ENCODE measurements at places on chromosomes 1 and 21.

DNA sequence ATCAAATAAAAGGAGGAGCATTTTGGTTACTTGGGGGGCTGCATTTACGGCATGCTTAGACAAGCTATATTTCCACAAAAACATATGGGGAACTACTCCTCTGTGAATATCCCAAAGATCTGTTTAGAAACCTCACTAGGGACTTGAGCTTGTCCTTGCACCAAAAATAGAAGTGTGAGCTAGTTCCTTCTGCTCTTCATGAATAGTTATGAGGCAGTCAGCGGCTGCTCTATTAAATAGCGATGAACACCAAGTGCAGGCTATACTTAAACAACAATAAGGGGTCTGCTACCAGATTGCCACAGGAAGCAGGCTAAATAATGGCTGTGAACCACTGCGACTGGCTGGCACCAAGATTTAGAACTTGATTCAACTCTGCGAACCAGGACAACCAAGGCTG, 190.1 kb downstream of the PCP4 start:
- no peak for DNase-seq

GRCh38 chr1:88063605-88064004, 620.5 kb upstream of the PKN2 start:
- DNase-seq: no peak

- DNase-seq: no peak
Observed at GRCh38 chr21:35119501-35120047, 70.5 kb upstream of the RUNX1 start.

DNA sequence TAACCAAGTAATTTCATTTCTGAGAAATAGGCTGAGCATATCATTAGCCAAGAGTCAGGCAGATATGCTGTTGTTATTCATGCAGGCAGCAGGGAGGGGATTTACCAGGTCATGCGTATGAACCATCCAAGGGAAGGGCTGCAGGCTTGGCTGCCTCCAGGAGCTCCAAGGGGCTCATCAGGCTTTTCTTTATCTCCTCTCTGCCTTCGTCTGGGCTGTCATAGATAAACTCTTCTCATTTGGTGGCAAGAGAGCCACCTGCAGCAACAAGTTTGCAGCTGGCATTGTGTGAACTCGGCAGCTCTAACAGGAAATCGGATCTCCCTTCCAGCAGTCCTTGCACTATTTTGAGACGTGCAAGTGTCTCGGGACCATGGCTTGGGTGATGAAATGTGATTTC, 7.5 kb downstream of the CCDC27 start:
- peak; percentile 79 for DNase-seq

DNA sequence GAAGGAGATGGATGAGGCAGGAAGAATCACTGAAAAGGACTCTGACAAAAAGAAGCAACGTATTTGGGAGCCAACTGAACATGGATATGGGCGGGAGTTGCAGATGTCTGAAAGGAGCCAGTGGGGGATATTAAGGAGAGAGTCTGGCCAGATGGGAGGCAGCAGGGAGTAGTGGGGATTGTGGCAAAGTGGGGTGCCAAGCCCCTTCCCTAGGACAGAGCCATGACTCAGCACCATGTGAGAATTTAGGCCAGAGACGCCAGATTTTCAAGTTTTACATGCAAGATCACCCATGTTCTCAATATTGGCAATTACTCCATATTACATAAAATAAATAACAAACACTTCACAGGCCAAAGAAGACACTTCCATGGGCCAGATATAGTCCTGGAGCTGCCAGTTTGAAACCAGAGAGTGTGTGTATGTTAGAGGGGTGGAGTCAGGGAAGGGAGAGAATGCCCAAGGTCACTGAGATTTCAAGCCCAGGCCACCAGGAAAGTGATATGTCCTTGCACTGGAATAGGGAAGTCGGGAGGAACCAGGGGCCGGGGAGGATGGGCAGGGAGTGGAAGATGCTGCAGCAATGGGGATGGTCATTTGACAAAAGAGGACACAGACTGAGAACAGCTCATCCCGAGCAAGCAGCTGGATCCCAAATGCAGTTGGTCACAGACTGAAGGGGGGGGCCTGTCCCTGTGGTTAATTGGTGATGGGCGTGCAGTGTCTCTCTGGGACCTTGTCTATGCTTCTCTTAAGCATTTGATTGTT, 23.5 kb downstream of the TMEM51 start:
- no peak for DNase-seq

DNA sequence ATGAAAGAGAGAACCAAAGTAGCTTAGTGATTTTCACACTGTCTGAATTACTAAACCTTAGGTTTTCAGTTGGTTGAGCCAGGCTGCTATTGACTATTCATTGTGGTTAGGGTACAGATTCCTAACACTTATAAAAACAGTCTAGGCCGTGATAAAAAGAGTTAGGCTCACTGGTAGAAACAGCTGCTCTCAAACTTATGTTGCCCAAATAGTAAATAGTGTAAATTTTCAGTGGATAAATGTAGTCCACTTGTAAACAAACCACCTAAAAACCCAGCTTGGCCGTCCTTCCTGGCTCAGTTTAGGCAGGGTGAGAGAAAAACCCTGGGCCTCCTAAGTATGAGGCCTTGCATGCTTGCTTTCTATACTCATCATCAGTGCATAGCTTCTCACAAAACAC, 34.9 kb downstream of the ARID1A start:
- DNase-seq: no peak

- DNase-seq: no peak
Observed at GRCh38 chr21:42707207-42707830, 53.9 kb downstream of the PDE9A start.

- DNase-seq: peak; percentile 77
Observed at GRCh38 chr1:156155756-156156510, 2.5 kb downstream of the SEMA4A start.

DNA sequence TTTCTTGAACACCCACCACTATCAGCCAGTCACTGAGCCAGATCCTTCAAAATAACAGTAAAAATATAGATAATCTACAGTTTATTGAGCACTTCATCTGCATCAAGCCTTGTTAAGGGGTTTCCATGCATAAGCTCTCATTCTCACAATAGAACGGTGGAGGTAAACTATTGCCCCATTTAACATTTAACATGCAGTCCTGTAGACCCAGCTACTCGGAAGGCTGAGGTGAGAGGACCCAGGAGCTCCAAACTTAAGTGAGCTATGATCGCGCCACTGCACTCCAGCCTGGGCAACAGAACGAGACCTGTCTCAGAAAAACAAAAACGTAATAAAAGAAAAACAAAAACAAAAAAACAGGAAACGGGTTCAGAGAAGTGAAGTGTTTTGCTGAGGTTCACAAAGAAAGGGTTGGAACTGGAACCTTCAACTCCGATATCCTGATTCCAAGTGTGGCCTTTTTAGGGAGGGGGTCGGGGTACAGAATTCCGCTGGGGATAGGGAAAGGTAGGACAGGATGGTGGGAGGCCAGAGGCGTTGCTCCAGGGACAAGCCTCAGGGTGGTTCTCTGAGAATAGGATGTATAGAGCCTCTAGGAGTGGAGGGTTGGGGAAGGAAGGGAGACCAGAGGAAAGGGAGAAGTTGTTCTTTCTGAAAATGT, 11.6 kb upstream of the SESN2 start:
- DNase-seq: no peak

DNA sequence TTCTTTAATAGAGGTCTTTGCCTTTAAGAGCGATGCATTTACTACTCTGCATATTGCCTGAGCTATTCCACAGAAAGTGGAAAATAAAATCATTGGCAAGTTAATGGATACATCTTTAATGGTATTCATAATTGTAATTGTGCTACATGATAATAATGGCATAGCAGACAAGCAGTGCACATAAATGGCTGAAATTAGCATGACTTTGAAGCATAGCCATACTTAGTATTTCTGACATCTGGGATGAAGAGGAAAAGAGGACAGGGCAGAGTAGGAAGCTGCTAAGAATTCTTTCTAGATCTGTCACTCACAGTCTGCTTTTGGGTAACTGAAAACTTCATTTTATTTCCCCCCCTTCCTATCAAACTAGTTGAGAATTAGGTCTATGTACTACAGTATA, 195.0 kb upstream of the NRIP1 start:
- no peak for DNase-seq

- peak; percentile 83 for DNase-seq
Observed at GRCh38 chr1:155909894-155910293, 1.3 kb downstream of the RIT1 start.

GRCh38 chr1:204439621-204440375, 28.2 kb upstream of the PPP1R15B start:
- DNase-seq: no peak

DNA sequence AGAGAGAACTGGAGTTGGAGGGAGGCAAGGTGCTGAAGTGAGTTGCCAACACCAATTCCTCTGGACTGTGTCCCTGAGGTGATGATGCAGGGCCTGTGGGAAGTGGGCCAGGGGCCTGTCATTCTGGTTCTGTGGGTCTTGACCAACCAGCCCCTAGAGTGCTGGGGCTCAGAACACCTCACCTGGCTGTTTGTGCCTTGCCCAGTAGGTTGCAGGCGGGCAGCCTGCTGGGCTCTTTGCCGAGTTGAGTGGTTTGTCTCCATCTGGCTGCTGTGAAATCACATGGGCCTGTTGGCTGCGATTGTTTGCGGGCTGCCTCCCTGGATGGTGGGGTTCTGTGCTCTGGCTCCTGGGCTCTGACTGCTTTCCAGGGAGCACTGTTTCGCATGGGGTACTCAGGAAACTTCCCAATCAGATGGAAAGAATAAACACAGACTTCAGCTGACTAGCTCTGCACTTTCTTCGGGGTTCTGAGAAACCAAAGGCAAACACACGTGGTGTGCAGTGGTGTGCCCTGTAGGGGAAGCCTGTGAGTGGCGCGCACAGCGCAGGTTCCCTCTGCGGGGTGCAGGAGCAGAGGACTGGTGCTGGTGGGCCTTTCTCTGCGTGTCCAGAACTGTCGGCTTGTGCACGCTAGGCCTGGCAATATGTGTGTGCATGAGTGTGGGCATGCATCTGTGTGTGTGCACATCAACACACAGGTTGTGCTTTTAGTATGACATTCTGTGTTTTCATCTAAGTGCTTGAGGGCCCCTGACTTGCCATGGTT, 95.1 kb downstream of the RHOU start:
- DNase-seq: no peak

DNA sequence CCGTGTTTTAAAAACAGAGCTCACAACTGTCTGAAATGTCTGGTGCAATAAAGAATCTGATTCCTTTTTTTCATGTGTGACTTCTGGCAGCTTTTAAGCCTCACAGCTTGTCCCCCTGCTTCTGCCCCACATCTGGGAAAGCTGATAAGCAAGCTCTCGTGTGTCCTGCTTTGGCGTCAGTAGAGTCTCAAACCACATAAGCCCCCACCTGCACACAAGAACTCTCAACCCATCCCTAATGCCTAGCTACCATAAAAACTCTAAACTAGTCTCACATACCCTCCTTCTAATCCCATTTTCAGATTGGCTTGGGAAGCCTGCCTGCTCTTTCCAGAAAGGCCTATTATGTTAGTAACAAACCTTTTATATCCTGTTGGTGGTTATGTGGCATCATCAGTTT, 94.6 kb upstream of the DAB1 start:
- peak; percentile 54 for DNase-seq

DNA sequence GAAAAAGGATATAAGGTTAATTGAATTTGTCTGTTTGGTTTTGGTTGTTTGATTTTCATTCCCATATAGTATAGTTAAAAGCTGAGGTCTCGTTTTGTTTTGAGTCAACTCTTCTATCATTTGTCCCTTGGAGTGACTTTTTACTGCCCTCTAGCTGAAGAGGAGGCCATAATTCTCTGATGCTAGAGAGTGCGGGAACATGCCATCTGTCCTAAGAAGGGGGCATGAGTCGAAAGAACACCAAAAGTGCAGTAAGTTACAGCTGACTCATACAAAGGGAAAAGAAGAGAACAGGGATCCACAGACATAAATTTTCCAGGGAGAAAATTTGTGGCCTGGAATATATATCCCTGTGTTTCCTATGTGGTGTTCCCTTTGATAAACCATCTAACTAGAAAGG, 4.1 kb downstream of the KRTAP21-3 start:
- peak; percentile 1 for DNase-seq

- DNase-seq: no peak
Observed at GRCh38 chr1:217191441-217191840, 439.4 kb downstream of the GPATCH2 start.

DNA sequence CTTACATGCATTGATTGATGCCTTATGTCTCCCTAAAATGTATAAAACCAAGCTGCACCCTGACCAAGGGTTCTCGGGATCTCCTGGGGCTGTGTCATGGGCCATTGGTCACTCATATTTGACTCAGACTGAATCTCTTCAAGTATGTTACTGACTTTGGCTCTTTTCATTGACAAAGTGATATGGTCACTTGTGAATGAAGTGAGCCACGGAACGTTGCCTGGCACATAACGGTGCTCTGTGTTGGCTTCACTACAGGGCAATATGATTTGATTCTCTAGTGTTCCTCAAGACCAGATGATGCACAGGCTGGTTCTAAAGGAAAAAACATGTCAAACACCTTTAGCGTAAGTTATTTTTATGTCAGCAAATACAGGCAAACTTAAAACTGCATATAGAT, 11.4 kb upstream of the IL10RB start:
- DNase-seq: no peak

- DNase-seq: no peak
Observed at GRCh38 chr21:37429356-37429755, 62.8 kb downstream of the DYRK1A start.

- no peak for DNase-seq
Observed at GRCh38 chr1:78884685-78885452, 121.7 kb downstream of the ADGRL4 start.

- no peak for DNase-seq
Observed at GRCh38 chr1:182051938-182052337, 9.6 kb downstream of the ZNF648 start.

DNA sequence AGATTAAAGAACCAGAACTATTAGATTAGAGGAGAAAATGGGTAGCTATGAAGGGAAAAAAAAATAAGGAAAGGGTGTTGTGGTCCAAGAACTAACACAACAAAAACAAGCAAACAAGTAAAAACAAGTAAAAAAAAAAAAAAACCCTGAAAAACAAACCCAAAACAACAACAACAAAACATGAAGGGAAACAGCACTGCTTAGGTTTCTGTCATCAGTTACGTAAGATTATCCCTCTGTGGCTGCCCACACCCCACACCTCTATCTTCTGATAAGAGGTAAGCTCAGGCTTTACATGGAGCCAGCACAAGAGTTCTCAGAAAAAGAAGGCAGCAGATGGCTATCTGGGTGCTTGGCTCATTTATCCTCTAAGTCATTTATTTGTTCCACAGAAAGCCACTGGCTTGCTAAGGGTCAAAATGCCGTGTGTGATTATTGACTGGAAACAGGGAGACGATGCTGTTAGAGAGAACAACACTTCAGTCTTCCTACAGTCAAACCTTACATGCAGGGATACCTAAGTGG, 57.5 kb downstream of the KIAA0319L start:
- DNase-seq: peak; percentile 88

- DNase-seq: no peak
Observed at GRCh38 chr1:236761397-236762132, 33.5 kb upstream of the MTR start.

All from hematopoietic multipotent progenitor cell treated with erythropoietin and hydrocortisone succinate and interleukin-3 and kit ligand, for 4 days (in vitro differentiated cells).